Smooth muscle cell of bladder (primary cell): ENCODE measurements at places on chromosomes 3 and 15. TPM values are rescaled to one million over a fixed set of nuclear protein-coding genes. Genes with fewer than 3 reads are reported as not detected.

The TMEM207 gene
- total RNA-seq = not detected in 2 replicates

The EFHB gene
- total RNA-seq = 0.18 and 0.28 TPM in 2 replicates

The DLL4 gene
- 0.46 and 0.85 TPM in 2 replicates for total RNA-seq

The MORC1 gene
- not detected in 2 replicates for total RNA-seq

The KCNMB2 gene
- total RNA-seq = not detected in 2 replicates

The GOLGA6L4 gene
- 0.37 and 0.43 TPM in 2 replicates for total RNA-seq

The ANKRD34C gene
- not detected in 2 replicates for total RNA-seq

The IL5RA gene
- not detected in 2 replicates for total RNA-seq

The ABCF3 gene
- total RNA-seq = 44.7 and 64.9 TPM in 2 replicates

The TM4SF1 gene
- 172 and 483 TPM in 2 replicates for total RNA-seq

The ZXDC gene
- 16.6 and 17.7 TPM in 2 replicates for total RNA-seq

The CIDEC gene
- total RNA-seq = 0.14 and 0.18 TPM in 2 replicates

The LRRC31 gene
- not detected in 2 replicates for total RNA-seq

The TMEM108 gene
- total RNA-seq = not detected in 2 replicates

The HRG gene
- total RNA-seq = under 0.01 TPM in 1 of 2 replicates, not detected in the other

The SCN5A gene
- 0.37 and 0.43 TPM in 2 replicates for total RNA-seq

The EDC3 gene
- total RNA-seq = 8.2 and 12.0 TPM in 2 replicates

The CKMT1A gene
- total RNA-seq = 0.18 TPM in 1 of 2 replicates, not detected in the other

The EXOG gene
- total RNA-seq = 8.7 and 10.1 TPM in 2 replicates

The CGNL1 gene
- 0.28 TPM in 2 replicates for total RNA-seq

The SKOR1 gene
- under 0.01 and 0.09 TPM in 2 replicates for total RNA-seq

The AGBL1 gene
- total RNA-seq = not detected in 2 replicates

The KIF15 gene
- total RNA-seq = 1.5 and 1.8 TPM in 2 replicates

The NOX5 gene
- total RNA-seq = under 0.01 and 0.09 TPM in 2 replicates

The SLC28A2 gene
- under 0.01 TPM in 1 of 2 replicates, not detected in the other for total RNA-seq

The PLA2G4E gene
- total RNA-seq = not detected in 2 replicates

The GOLGA8T gene
- 0.14 TPM in 1 of 2 replicates, not detected in the other for total RNA-seq

The SAMD7 gene
- not detected in 2 replicates for total RNA-seq

The FEM1B gene
- 34.9 and 44.1 TPM in 2 replicates for total RNA-seq

The SAXO2 gene
- total RNA-seq = 0.65 and 3.1 TPM in 2 replicates

The TAMM41 gene
- 3.4 and 5.0 TPM in 2 replicates for total RNA-seq

The GPR87 gene
- under 0.01 TPM in 1 of 2 replicates, not detected in the other for total RNA-seq

The LTF gene
- total RNA-seq = 0.14 TPM in 1 of 2 replicates, not detected in the other

The HTR3E gene
- total RNA-seq = not detected in 2 replicates

The ERC2 gene
- total RNA-seq = not detected in 2 replicates

The VIPR1 gene
- not detected in 2 replicates for total RNA-seq

The C3orf20 gene
- total RNA-seq = under 0.01 and 0.09 TPM in 2 replicates
